ENCODE measurements at places on chromosomes 11 and 22.

- peak; percentile 87 for DNase-seq
Observed at GRCh38 chr11:102256251-102256650, 61.0 kb upstream of the BIRC3 start.

GRCh38 chr22:39528080-39528661 lies 4.4 kb downstream of the RPS19BP1 start:
- DNase-seq = no peak

GRCh38 chr11:65852508-65853245 lies 5.3 kb downstream of the CFL1 start:
- DNase-seq = no peak

DNA sequence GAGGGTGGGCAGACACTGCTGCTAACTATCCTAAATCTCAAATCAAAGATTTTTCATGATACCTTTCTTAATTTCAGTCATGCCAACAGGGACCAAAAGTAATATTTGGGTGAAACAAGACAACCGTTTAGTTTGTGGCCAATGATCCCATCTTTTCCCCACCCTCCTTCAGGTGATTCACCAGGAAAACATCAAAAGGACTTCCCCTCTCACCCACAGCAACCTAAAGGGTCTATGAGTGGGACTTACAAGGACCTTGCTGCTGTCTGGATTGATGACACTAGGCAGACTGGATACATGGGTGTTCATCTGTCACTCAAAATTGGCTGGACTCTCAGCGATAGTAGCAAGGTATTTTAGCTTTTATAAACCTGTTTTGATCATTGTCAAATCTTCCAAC lies 62.0 kb upstream of the ZC3H12C start:
- no peak for DNase-seq

GRCh38 chr11:32473282-32473909 lies 38.1 kb upstream of the WT1 start:
- DNase-seq = no peak

DNA sequence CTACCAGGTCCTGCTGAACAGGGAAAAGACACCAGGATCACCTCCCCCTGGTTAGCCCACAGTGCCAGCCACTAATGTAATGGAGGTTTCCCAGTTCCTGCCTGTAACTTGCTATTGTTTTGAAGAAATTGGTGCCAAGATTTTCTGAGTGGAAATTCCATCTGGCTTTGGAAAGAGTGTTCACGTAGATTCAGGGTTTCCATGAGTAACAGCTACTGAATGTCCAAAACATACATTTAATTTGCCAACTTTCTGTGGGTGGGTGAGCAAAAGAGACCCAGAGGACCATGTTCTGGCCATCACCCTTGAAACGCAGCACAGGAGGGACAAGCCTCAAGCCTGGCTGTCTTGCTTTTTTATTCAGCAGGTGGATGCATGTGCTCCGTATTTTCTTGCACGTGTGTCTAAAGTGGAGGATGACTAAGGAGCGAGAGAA lies 8.8 kb upstream of the DKK3 start:
- peak; percentile 95 for DNase-seq

GRCh38 chr11:14386895-14387480 lies 28.0 kb upstream of the RRAS2 start:
- DNase-seq = peak; percentile 78

DNA sequence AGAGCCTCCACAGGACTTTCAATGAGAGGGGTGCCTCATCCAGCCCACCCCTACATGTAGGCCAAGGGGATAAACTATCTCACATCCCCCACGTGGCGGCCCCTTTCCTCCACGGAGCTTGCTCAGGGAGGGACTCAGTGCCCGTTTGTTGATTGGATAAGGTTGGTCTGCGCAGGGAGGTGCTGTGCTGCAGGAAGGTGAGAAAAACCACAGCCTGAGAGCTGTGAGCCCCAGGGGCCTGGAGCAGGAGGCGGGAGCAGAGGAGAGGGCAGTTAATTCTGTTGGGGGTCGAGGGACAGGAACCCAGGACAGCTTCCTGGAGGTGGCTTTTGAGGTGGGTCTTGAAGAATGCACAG lies 31.9 kb upstream of the ATXN10 start:
- no peak for DNase-seq

DNA sequence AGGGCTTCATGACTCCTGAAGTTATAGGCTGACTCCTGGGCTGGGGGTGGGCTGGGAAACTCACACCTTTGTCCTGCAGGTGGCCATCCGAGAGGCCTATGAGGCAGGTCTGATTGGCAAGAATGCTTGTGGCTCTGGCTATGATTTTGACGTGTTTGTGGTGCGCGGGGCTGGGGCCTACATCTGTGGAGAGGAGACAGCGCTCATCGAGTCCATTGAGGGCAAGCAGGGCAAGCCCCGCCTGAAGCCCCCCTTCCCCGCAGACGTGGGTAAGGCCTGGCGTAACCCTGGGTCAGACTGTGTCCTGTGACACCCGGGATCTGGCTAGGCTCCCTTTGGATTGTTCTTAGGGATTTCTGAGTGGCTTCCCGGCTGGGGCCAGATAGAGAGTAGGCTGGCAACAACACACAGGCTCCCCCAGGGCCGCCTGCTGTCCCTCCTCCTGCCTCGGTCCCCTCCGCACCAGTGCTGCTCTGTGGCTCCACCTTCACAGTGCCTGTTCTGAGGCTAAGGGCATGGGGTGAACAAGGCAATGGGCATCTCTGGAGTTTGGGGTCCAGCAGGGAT lies 3.6 kb downstream of the NDUFV1 start:
- DNase-seq = no peak

- DNase-seq = no peak
Observed at GRCh38 chr22:37520776-37521191, 1.6 kb upstream of the CARD10 start.

DNA sequence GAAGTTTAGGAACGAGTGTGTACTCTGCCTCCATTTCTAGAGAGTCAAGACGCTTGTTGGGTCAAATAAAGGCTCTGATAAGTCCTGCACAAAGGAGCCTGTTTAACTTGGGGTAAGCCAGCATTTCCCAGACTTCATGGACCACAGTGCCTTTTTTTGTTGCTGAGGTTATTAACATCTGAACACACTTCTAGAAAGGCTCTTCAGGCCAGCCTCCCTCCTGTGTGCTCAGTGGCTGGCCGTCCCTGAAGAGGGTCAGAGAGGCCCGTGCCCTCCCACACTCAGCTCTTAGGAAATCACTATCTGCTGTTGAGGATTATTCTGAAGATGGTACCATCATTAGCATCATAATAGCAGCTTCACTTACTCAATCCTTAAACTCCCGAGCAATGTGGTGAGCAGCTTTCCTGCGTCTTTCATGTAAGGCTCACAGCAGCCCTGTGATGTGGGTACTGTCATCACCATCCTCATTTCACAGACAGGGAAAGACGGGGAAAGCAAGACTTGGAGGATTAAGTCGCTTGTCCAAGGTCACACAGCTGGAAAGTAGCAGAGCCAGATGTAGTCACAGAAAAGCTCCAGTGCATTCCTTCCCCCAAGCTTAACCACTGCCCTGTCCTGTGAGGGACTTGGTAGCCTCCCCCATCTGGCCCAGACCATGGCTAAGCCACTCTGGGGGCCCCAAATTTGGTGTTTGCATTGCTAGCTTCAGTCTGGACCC lies 71.3 kb downstream of the TSPAN18 start:
- DNase-seq = no peak

DNA sequence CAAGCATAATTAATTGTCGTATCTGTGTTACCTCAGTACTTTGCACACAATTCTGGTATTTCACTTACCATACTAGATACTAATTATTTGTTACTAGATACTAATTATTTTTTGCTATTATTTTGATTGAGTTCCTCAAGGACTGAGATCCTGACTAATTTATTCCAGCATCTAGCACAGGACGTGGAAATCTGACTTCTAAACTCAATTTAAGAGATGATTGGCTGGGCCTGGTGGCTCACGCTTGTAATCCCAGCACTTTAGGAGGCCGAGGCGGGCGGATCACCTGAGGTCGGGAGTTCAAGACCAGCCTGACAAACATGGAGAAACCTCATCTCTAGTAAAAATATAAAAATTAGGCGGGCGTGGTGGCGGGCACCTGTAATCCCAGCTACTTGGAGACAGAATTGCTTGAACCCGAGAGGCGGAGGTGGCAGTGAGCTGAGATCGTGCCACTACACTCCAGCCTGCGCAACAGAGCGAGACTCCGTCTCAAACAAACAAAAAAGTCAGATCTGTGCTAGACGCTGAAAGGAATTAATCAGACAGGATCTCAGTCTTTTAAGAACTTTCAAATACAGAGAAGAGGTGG lies 527 bp upstream of the MRPL48 start:
- DNase-seq = no peak
